ENCODE measurements at places on chromosomes 5 and 9.

DNA sequence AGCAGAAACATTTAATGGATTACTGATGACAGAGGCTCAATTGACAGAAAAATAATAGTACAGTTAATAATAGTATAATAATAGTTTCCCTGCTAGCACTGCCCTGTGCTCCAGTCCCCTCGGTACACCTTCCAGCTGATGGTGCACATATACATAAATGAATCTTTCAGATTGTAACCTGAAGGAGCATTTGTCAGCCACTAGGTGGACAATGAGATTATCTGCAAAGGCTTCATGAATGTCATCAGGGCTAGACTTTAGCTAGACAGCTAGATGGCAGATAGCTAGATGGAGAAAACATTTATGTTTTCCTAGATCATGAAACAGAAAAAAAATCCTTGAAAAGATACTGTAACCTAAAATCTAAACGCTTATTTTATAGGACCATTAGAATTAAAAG, 304.4 kb upstream of the SMC2 start:
- DNase-seq = peak; percentile 6

- peak; percentile 60 for DNase-seq
Measured at GRCh38 chr9:34985311-34985899, 4.1 kb upstream of the DNAJB5 start.

- DNase-seq = no peak
Measured at GRCh38 chr5:107555425-107556090, 115.2 kb downstream of the EFNA5 start.

GRCh38 chr5:31361234-31361633, 167.7 kb downstream of the CDH6 start:
- no peak for DNase-seq

- DNase-seq = peak; percentile 44
Measured at GRCh38 chr5:45038366-45038987, 229.7 kb downstream of the MRPS30 start.

DNA sequence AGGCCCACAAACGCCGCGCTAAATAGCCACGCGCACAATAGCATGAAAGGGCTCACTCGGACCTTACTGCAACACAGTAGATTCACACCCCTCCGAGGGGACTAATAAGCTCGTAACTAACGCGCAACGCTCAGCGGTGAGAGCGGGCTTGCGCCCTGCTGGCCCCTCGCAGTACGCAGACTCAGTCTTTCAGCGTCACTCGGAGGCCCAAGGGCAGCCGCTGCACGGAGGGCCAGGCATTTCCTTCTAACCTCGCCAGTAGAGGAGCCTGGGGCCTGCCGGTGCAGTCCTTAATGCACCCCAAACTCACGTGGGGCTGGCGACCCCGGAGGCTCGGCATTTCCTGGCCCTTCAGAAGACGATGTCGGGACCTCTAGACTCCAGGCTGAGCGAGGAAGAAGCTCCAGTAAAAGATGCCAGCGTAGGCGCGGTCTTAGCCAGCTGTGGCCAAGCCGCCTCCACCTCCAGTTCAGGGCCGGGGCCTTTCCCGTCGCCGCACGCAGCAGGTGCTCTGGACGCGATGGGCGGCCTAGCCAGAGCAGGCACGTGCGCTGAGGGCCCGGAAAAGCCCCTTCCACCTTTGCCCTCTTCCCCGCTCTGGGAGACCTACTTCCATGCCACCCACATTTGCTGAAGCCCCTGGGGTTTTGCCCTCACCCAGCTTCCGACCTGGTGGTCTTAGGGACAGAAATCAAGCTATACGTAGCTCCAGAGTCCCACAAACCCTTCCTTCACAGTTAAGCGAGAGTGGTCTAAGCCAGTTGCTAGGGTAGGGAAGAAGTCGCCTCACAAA, 38.3 kb upstream of the TIFAB start:
- no peak for DNase-seq

- DNase-seq = peak; percentile 47
Measured at GRCh38 chr5:78300464-78301045, 6.1 kb upstream of the AP3B1 start.

- no peak for DNase-seq
Measured at GRCh38 chr5:6488021-6488420, 39.4 kb downstream of the UBE2QL1 start.

DNA sequence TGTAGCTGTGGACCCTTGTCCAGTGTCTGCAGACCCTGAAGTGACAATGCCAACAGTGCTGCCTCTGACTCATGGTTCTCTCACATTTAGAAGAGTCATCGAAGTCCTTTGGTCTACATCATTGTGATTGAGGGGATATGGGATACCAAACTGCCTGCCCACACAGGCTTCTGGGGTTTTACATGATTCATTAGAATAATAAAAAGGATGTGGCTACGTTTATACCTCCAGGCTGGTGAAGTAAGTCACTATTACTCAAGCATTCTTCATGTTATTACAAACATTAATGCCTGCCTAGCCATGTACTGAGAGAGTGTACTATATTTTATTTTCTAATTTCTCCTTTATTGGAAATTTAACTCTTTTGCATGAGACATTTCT, 365.7 kb downstream of the SPATA31D1 start:
- no peak for DNase-seq

DNA sequence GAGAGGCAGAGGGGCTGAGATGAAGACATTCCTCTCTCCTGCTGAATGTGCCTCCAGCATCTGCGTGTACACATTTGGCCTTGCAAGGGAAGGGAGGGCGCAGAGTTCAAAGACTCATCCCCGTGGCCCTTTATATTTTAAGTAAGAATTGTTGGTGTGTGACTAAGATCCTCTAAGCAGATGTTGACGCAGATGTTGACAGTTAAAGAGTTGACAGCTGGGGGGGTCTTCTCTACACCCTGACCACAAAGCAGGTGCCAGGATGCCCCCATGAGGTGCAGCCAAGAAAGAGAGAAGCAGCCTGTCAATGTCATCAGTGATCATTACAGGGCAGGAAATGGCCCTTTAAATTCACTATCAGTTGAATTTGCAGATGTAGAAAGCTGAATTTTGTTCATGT, 262.9 kb downstream of the IRX1 start:
- no peak for DNase-seq

DNA sequence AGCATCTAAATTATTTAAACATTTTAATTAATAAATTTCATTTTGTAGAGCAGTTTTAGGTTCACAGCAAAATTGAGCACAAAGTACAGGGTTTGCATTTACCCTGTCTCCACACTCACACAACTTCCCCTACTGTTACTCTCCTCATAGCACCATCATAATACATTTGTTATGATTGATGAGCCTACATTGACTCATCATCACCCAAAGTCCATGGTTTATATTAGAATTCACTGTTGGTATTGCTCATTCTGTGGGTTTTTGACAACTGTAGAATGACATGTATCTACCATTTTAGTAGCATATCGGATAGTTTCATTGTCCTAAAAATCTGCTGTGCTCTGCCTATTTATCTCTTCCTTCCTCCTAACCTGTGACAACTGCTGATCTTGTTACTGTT, 411.1 kb upstream of the MPDZ start:
- no peak for DNase-seq

DNA sequence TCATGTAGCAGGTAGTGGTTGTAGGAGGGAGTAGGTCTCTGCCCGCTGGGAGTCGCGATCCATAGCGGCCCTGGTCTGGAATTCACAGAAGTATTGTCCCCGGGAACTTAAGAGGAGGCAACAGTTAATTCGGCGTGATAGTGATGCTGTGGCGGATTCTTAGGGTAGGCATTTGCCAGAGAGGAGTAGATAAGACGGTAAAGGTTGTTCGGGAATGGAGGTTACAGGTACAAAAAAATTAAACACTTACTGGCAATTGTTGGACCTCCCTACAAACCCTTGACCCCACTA, 679 bp downstream of the SMC5 start:
- DNase-seq = no peak
